ENCODE measurements at places on chromosomes 12 and 14.

DNA sequence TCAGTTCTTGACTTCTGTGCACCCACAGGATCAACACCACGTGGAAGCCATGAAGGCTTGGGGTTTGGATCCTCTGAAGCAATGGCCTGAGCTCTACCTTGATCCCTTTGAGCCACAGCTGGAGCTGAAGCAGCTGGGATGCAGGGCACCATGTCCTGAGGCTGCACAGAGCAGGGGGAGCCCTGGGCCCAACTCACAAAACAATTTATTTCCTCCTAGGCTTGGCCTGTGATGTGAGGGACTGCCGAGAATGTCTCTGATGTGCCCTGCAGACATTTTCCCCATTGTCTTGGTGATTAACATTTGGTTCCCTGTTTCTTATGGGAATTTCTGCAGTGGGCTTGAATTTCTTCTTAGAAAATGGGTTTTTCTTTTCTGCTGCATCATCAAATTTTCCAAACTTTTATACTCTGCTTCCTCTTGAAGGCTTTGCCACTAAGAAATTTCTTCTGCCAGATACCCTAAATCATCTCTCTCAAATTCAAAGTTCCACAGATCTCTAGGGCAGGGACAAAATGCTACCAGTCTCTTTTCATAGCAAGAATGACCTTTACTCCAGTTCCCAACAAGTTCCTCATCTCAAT lies 288.2 kb downstream of the CCDC59 start:
- no peak for DNase-seq

GRCh38 chr12:61894168-61894567 lies 366.0 kb upstream of the USP15 start:
- no peak for DNase-seq

DNA sequence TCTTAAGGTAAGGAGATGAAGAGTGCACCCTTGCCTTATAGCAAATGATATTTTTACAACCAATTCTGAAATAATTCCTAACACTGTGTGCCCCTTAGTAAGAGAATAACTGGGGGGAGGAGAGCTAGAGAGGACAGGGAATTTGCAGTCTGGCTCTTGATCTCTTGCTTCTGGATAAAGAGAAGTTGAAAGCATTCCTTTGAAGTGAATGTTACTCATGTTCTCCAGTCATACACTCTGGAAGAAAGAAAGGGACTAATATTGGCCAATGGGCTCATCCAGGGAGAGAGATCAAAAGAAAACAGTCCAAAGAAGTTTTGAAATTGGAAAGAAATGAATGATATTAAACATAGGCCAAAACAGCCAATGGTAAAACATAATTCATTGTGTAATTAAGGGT lies 25.3 kb downstream of the C12orf75 start:
- DNase-seq, result no peak

- DNase-seq, result no peak
Observed at GRCh38 chr12:54075409-54075808, 21.8 kb downstream of the HOXC4 start.

Measured in stimulated activated CD8-positive, alpha-beta memory T cell treated with anti-CD3 and anti-CD28 coated beads, Interleukin-12 subunit alpha, Interleukin-12 subunit beta, amount 100 ng/mL, for 1 hour (primary cell).